ENCODE measurements at places on chromosomes 3 and 15.
A peak's percentile ranks its signal among the peaks of the same experiment; 100 is the strongest.

DNA sequence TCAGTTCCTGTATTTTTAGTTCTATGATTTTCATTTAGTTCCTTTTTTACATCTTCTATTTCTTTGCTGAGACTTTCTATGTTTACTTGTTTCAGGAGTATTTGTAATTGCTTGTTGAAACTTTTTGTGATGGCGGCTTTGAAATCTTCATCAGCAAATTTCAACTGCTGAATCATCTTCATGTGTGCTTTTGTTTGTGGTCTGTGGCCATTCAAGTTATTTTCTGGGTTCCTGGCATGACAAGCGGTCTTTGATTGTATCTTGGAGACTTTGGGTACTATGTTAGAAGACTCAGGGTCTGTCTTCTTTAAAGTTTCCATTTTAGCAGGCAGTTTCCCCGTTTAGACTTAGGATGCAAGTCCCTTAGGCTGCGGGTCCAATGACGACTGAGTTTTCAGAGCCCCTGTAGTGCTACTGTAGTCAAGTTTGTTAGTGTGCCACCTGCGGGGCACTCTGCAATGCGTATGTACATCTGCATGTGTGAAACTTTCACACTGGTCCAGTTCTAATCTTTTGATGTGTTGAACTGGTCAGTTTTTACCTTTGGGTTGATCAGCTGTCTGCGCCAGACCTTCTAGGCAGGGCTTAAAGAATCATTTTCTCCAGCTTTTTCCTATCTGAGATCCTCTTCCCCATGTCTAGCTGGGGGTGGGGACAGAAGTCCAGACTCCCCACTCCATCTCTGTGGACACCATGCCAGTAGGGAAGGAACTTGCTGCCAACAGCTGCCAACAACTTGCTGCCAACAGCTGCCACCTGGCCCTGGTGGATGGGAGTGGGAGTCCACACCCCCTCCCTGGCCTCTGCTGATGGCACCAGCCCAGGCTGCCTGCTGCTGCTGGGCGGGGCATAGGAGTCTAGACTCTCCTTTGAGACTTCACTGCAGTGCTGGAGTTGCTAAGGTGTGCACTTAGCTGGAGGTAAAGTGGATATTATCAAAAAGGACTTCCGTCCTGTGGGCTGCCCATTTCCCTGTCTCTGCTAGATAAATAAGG lies 190.9 kb downstream of the TJP1 start:
- no peak for DNase-seq

DNA sequence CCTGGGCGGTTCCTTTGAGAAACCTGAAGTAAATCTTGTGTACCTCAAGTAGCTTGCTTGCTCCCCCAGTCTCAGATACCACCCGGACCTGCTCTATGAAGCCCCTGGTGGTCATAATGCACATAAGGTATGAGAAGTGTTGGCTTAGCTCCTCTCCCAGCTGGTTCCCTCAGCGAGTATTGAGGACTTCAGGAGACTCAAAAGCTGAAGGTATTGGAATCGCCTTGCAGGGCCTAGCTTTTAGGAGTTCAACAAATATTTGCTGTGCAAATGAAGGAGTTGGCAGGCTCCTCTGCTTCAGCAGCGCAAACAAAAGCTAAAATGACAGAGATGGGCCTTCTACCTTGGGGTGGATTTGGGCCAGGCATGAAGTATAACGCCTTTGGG lies 1.7 kb downstream of the CMTM8 start:
- DNase-seq = no peak

DNA sequence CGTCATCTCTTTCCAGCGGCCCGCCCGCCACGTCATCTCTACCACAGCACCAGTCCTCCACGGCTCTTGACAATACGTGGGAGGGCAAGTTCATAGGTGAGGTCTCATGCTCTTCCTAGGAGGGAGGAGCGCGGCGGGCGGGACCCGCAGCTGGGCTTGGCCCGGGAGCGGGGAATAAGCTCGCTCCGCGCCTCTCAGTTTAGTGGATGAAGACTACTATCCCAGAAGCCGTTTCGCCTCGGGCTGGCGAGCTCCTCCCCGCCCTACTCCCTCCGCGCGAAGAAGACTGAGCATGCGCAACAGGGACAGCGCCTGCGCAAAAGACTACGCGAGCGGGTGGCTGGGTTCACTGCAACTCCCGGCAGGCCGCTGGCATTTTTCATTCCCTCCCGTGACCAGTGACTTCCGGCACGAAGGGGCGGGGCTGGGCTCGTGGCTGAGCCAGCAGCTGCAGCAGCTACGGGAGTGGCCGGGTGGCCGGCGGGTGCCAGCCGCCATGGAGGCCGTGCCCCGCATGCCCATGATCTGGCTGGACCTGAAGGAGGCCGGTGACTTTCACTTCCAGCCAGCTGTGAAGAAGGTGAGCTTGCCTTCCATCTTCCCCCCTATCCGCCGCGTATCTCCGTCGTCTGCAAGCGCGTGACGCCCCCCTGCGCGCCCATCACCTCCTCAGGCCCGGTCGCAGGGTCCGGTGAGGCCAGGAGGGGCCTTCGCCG lies at the start of gene PTPN23:
Gene PTPN23, plus strand, starts transcription at position 421 of the 716 bp plus-strand sequence. Its CDS starts 76 bp downstream, at position 497.
- peak; percentile 97 for DNase-seq

- DNase-seq = no peak
Measured at GRCh38 chr15:88393719-88394519, 73.3 kb downstream of the MRPL46 start.

- DNase-seq = no peak
Measured at GRCh38 chr15:56019819-56020486, 26.5 kb upstream of the NEDD4 start.

- no peak for DNase-seq
Measured at GRCh38 chr3:52240886-52241370, 2.0 kb upstream of the TWF2 start.

Data from H54 (cell line).